CD4-positive, alpha-beta T cell treated with Interleukin-6 for 4 hours (primary cell): ENCODE measurements at places on chromosomes 1 and 21.
A peak's percentile ranks its signal among the peaks of the same experiment; 100 is the strongest.

GRCh38 chr1:157085421-157085820 is 14.2 kb downstream of the ETV3L start:
- no peak for DNase-seq

DNA sequence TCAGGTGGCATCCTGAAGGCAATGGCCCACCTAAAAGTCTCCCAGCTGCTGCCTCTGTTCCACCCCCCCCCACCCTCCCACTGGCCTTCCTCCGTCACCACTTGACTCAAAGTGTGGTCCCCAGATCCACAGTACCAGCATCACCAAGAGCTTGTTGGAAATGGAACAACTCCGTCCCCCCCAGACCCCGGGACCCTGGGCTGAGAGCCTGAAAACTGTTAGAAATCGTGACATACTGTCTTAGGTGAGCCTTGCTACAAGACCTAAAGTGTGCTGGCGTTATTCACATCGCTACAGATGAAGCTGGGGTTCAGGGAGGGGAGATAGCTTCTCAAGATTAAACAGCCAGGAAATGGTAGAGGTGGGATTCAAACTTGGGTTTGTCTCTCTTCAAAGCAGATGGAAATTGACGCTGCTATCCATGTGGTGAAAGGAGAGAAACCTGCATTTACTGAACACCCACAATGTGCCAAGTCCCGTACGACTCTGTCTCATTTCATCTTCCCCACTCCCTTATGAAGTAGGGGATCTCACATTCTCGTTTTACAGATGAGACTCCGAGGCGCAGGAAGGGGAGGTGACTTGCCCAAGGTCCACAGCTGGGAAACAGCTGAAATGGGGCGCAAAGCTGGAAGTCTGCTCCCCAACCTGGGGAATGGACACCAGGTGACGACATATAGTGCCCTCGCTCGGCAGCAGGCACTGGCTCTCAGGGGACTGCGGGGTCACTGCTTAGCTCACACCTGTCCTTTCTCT is 52.8 kb upstream of the IFFO2 start:
- no peak for DNase-seq

DNA sequence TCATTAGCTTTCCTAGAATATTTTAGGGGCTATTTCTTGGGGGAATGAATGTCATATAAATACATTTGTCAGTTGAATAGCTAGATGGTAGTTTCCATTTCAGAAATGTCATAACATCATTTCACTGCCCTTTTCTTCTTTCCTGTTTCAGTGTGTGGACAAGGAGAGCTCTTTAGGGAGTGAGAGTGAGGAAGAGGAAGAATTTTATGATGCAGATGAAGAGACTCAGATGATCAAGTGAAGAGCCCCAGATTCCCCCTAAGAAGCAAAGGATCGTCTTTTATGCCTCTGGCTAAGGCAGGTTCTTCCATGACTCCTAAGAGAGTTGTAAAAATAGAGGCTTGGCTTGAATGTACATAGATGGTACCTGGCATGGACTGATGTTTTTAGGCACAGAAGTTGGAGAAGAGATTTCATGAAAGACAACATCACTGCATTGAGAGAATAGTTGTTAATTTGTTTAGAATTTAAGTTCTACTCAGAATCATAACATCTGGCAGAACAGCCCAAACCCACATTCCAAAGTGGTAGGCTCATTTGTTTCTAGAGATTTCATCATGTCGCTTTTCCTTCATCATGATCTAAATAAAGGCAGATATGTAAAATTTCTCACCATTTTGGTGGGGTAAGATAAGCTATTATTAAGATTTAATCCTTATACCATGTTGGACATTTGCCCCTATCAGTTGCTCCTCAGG is 44.2 kb upstream of the MAB21L3 start:
- DNase-seq = no peak

DNA sequence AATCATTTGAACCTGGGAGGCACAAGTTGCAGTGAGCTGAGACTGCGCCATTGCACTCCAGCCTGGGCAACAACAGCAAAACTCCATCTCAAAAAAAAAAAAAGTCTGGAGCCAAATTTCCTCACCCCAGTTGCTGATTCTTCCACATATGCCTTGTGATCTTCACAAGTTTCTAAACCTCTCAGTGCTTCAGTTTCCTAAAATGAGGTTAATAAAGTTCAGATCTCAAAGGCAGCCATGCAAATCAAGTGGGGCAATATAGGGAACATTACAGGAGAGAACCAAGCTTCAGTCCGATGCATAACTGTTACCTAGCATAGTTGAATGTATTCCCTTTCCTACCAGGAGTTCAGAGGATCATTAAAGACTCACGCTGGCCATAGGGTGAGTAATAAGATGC is 4.8 kb downstream of the ITLN1 start:
- no peak for DNase-seq

DNA sequence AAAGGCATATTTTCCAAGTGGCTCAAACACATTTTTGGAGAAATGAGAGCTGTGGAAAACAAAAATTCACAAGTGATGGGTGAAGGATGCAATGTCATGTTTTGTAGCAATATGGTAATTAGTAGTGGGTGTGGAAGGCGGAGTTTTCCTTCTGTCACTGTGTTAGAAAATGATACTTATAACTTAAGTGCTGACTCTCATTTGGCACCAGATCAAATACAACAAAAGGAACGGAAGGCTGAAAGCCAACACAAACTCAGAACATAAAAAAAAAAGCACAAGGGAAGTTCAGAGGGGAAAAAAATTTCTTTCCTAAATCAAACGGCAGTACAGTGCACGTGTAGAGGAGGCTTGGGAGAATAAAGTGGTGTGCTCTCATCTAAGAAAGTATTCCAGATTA is at the start of gene TNFSF18:
TNFSF18 (minus strand) TSS at position 77 of the 400 bp plus-strand sequence; CDS start at position 32, 45 bp downstream.
- no peak for DNase-seq

DNA sequence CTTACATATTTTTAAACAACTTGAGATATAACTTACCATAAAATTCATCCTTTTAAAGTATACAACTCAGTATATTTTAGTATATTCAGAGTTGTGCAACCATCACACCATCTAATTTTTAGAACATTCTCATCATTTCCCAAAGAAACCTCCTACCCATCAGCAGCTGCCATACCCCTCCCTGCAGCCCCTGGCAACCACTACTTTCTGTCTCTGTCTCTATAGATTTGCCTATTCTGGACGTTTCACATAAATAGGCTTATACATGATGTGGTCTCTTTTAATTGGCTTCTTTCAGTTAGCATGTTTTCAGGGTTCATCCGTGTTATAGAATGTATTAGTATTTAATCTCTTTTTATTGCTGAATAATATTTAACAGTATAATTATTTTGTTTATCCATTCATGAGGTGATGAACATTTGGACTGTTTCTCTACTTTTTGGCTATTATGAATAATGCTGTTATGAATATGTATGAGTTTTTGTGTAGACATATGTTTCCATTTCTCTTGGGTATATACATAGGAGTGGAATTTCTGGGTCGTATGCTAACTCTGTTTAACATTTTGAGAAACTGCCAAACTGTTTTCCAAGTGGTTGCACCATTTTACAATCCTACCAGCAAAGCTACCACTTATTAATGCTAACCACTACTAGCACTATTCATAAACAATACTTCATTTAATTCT is 29.5 kb downstream of the WDR26 start:
- no peak for DNase-seq

- DNase-seq = no peak
These were observed 5.2 kb upstream of the SH2D2A start for GRCh38 chr1:156821801-156822200.

- peak; percentile 27 for DNase-seq
These were observed 6.3 kb upstream of the IL20 start for GRCh38 chr1:206859082-206859521.
